ENCODE measurements at places on chromosomes 5 and 9. TPM values are rescaled to one million over a fixed set of nuclear protein-coding genes. Genes with fewer than 3 reads are reported as not detected.

- DNase-seq: no peak
These were observed 14.6 kb downstream of the FGF1 start for GRCh38 chr5:142671266-142671665.

DNA sequence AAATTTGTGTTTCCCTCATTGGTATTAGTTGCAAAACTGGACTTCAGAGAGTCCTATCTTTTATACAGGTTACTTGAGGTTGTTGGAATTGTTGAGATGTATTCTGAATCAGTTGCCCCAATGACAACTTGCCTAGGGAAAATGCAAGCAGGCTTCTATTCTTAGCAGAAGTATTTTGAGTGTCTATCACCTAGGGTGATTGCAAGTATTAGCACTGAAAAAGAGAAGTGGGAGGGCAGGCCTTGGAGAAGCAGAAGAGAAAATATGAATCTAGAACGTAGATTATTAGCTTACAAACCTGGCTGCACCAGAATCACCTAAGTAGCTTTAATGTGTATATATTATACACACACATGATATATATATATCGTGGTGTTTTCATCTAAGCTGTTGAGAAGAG, 43.2 kb downstream of the ADAMTS12 start:
- no peak for DNase-seq

DNA sequence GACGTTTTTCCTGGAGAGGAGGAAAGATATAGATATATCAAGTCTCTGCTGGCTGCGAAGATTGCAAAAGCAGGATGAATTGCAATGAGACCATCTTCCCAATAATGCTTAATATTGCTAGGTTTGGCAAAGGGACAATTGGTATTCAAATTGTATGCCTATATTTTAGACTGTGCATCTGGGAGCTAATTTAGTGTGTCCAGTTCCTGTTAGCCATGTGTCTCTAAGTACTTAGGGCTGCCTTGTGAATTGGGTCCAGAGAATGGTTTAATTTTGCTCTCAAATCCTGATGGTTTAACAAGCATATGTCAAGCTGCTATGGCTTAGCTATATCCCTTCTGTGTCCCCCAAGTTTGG, 97.6 kb upstream of the ZNF366 start:
- DNase-seq: no peak

Gene FAM200C
- total RNA-seq: 4.9 TPM

DNA sequence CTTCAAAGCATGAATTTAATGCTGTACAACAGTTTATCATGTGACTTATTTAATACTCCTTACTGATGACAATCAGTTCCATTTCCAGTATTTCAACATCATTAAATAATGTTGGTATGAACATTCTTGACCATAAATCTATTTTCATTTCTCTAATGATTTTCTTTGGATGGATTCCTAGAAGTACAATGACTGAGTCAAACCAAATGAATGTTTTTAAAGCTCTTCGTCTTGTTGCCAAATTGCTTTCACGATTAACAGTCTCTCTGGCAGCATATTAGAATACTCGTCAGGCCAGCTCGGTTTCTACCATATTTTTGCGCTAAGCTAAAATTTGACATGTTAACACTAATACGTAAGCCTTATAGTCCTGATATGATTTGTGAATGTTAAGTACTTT, 197.0 kb downstream of the TRPM3 start:
- DNase-seq: peak; percentile 86

GRCh38 chr5:38531518-38531917, 24.9 kb downstream of the LIFR start:
- no peak for DNase-seq

DNA sequence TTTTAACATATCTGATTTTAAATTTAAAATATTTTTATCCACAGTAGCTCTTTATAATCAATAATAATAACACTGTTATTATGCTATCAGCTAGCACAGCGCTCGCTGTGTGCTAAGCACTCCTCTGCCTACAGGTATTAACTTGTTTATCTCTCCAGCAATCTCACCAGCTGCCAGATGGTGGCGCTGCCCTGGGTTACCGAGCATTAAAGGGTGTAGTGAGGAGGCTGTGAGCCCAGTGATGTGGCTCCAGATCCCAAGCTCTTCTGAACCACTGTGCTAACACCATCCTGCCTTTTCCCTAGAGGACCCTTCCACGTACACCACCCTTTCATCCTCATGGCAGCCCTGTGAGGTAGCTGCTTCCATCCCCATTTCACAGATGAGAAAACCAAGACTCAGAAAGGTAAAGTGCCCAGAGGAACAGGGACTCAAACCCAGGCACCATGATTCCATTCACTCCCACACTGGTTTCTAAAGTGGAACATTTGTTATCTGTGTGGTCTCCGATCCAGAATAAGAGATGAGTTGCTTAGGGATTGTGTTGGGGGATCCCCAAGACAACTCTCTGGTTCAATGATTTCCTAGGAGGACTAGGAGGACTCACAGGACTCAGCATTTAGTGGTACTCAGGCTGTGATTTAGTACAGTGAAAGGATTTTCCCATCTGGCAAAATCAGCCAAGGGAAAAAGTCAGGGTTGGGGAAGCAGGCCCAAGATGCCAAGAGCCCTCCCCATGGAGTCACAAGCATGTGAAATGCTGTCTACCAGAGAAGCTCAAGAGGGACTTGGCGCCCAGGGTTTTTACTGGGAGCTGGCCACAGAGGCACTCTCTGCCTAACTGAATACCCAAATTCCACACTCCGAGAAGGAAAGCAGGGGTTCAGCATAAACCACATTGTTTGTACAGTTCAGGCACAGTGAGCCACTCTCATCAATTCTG, 7.0 kb downstream of the IGFBPL1 start:
- DNase-seq: no peak

Gene PDE4D
- 8.3 TPM for total RNA-seq

Gene TRIM36
- under 0.01 TPM for total RNA-seq

All from fibroblast of lung (primary cell).